ENCODE measurements at places on chromosomes 7 and 10.

- no peak for DNase-seq
Measured at GRCh38 chr7:18798088-18798906, 302.7 kb downstream of the HDAC9 start.

DNA sequence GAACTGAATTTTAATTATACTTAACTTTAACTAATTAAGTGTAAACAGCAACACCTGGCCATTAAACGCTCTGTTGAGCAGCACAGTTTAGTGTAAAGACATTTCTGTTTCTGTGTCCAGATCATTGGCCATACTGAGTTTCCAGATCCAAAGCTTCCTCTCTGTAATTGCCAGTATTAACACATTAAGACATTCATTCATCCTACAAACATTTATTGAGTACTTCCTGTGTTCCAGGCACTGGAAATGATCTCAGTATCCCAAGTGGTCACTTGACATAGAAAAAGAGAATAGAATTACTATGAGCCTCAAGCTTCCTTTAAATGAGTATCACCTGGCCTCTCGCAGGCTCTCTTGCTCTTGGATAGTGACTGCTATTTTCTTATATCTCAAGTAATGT lies 618.1 kb downstream of the SORCS3 start:
- no peak for DNase-seq

GRCh38 chr7:103795787-103796186 lies 193.7 kb downstream of the RELN start:
- peak; percentile 48 for DNase-seq

DNA sequence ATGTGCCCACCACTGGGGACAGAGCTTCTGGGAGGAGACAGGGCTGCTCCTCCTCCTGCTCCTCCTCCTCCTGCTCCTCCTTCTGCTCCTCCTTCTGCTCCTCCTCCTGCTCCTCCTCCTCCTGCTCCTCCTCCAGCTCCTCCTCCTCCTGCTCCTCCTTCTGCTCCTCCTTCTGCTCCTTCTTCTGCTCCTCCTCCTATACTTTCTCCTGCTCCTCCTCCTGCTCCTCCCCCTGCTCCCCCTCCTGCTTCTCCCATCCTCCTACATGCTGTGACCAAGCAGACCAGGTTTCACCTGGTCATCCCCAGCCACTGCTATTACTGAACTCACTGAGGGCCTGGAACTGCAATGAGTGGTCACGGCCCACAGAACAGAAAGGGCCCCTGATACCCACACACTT lies 154.0 kb upstream of the PPP2R2D start:
- DNase-seq = no peak

GRCh38 chr7:43439631-43440401 lies 143.1 kb upstream of the STK17A start:
- peak; percentile 39 for DNase-seq

GRCh38 chr10:124066781-124067714 lies 26.4 kb downstream of the CHST15 start:
- no peak for DNase-seq

GRCh38 chr10:124978376-124978725 lies 36.4 kb downstream of the ZRANB1 start:
- no peak for DNase-seq

- DNase-seq = peak; percentile 83
Measured at GRCh38 chr7:129825209-129825970, 127.4 kb downstream of the UBE2H start.

DNA sequence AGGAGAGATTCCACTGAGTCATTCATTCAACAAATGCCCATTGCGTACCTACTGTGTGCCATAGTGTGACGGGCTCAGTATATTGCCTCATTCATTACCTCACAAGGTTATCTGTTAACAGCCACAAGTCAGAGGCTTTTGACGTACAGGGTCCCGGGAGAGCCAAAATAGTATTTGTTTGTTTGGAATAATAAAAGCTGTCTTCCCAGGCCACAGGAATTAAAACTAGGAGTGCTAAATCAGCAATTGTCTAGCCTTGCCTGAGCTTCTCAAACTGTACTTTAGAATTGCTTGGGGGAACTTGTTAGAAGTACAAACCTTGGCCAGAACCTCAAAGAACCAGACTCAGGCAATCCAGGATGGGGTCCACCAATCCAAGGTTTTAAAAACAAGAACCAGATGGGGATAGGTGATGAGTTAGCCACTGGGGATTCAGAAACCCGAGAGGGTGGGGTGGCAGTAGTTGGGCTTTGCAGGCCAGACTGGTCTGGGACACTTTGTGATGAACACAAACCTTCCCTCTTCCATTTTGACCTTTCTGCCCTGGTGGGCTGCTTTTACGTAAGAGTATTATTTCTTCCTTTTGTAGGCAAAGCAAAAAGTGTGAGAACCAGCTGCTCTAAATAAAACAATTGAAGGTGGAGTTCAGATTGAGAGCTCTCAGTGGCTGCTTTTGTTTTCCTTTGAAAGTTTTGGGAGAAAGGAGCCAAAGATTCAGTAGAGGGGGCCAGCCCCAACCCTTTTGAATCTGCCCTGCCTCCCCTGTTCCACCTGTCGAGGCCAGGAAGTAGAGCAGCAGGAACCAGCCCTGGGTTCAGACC lies 113.0 kb upstream of the ANLN start:
- DNase-seq = no peak

- DNase-seq = no peak
Measured at GRCh38 chr10:7787150-7787856, 490 bp downstream of the KIN start.

DNA sequence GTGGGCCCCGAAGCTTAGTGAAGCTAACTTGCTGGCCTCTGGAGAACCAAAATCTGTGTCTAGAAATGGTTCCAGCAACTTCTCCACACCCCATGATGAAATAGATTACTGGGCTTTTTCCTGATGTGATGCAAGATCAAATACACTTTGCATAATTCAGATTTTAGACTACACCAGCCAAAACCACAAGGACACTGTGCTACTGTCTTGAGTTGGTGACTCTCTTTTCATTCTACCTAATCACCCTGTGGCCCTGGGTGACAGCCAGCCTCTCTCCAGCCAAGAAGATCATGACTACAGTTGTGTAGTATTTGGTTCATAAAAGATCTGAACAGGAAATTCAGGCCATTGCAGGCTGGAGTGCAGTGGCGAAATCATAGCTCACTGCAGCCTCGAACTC lies 22.2 kb downstream of the AZGP1 start:
- no peak for DNase-seq

GRCh38 chr7:135151533-135151932 lies 3.7 kb downstream of the TMEM140 start:
- no peak for DNase-seq

DNA sequence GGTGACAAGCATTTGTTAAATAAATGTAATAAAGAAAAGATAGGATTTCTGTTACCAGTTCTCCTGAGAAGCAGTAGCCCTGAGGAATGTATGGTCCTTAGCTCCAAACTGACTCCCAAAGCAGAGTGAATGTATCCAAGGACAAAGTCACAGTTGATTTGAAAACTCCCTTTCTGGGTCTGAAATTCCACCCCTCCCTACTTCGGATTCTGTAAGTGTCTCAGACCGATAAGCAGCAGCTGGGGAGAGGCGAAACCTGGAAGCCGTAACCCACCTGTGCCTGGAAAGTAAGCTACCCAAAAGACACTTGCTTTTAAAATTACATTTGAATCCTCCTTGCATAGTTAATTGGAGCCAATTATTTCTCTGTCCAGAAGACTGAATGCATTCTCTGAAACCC lies 122.9 kb upstream of the FRMD4A start:
- DNase-seq = no peak

- no peak for DNase-seq
Measured at GRCh38 chr7:23003505-23004246, 10.3 kb downstream of the HYCC1 start.

GRCh38 chr7:106178593-106179134 lies 66.6 kb upstream of the SYPL1 start:
- no peak for DNase-seq

DNA sequence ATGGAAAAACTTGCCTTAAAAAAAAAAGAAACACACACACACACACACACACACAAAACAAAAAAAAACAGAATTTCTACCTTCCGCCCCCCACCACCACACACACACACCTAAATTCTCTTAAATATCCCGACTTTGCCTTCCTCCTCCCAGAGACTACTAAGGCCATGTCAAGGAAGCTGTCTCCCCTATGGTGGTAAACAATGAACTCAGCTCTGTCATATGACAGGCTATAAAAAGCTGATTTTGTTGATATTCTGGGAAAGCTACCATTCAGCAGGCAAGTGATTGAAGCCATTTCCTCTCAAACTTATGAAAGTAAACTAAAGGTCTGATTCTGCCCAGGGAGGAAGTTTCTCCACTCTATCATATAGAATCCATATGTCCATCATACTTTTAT lies 471.0 kb downstream of the GFRA1 start:
- DNase-seq = no peak

DNA sequence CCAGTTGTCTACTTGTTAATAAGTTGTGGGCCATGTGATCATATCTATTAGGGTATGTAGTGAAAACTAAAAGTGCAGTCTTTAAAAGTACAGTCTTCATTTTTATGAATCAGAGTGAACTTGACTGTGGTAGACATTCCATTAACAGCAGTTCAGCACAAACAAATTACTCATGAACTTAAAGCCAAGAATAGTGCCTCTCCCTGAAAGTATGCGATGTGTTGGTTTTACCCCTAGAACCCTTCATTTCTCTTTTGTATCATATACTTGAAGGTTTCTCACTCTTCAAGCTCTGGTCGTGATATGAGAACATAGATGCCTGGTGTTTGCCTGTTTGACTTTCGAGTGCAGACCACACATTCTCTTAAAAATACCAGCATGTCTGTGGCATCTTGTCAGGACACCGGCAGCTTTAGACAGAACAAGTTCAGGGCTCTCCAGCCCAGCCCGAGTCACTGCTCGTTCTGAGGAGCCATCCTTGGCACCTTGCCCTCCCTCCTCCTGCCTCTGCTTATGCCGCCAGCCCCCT lies 159.3 kb downstream of the LCOR start:
- DNase-seq = no peak

- no peak for DNase-seq
Measured at GRCh38 chr7:97145068-97145467, 27.6 kb downstream of the SDHAF3 start.

- no peak for DNase-seq
Measured at GRCh38 chr10:71233482-71233892, 21.1 kb downstream of the UNC5B start.

DNA sequence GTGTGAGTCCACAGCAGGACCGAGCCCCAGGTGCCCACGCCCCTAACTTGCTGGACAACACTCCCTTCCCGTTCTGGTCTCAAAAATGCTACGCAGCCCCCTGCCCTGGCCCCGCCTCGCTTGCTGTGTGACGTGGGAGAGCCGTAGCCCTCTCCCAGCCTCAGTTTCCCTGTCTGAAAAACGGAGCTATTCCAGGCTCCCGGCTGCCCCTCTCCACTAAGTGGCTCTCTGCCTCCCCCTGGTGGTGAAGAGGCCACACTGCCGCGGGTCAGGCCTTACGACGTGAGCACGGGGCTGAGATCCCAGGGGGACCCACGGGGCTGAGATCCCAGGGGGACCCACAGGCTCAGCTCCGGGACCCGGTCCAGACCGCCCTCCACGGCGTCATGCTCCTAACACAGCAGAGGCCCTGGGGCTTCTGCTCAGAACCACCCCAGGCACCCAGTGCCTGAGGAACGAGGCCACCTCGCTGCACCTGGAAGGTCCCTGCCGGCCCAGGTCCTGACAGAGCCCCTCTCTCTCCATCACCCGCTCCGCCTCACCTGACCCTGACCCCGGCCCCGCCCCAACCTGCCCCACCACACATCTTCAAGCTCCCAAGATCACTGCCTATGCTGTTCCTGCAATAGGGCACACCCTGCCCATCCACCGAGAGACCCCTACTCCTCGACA lies 26.7 kb downstream of the MICALL2 start:
- no peak for DNase-seq

- no peak for DNase-seq
Measured at GRCh38 chr10:816958-817357, 114.5 kb downstream of the LARP4B start.

DNA sequence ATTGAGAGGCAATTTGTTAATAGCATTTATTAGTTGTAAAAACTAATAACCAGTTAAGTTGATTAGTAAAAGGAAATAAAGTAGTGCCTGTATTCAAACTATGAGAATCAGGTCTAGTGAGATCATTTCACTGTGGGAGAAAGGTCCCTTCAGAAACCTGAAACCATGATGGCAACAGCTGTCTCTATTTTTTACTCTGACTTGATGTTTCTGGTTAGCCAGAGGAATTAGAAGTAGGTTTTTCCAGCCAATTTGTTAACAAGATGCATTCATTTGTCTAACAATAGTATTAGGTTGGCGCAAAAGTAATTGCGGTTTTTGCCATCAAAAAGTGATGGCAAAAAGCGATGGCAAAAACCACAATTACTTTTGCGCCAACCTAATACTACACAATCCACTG lies 272.2 kb upstream of the YAE1 start:
- DNase-seq = no peak

- DNase-seq = no peak
Measured at GRCh38 chr7:55515569-55516279, 56.6 kb downstream of the VOPP1 start.

- DNase-seq = no peak
Measured at GRCh38 chr7:35699796-35700305, 4.9 kb upstream of the HERPUD2 start.

DNA sequence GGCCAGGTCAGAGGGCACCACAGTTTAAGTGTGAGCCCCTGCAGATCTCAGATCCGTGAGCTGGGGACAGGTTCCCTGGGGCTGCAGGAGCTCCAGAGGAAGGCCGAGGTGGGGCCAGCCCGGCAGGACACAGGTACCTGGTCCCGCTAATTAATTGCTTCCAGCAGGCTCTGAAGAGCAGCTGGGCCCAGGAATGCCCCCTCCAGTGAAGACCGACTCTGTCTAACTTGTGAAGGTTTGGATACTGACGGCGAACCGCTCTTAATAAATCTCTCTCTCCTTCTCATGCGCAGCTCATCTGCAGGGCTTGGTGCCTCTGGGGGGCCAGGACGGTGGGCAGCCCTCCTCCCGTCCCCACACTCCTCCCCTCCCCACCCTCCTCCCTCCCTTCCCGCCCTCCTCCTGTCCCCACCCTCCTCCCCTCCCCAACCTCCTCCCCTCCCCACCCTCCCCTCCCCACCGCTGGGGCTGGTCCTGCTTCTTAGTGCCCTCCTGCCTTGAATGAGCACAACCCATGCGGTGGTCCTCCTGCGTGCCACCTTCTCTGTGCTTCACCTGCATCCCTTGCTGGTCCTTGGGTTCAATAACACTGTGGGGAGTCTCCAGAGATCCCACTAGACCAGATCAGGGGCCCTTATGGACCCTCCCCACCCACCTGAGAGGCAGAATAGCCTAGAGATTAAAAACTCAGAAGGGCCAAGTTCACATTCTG lies 38.3 kb downstream of the PDGFA start:
- DNase-seq = no peak

DNA sequence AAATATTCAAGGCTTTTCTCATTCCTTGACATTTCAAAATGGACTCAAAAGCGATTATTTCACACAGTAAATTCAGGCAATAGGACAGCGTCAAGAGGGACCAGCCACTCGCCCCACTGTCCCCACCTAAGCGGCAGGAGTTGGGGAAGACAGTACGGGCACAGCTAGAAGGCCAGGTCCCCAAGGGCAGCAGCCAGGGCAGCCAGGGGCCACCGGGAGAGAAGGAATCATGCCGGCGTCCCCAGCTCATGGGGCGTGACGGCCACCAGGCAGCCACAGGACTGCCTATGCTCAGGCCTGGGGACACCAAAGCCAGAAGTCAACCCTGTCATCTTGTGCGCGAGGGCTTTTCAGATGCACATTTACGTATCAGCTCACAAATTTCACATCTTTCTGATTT lies 225.7 kb upstream of the PPP2R2D start:
- DNase-seq = no peak
